ENCODE measurements at places on chromosomes 4 and X. TPM values are rescaled to one million over a fixed set of nuclear protein-coding genes. Genes with fewer than 3 reads are reported as not detected.

DNA sequence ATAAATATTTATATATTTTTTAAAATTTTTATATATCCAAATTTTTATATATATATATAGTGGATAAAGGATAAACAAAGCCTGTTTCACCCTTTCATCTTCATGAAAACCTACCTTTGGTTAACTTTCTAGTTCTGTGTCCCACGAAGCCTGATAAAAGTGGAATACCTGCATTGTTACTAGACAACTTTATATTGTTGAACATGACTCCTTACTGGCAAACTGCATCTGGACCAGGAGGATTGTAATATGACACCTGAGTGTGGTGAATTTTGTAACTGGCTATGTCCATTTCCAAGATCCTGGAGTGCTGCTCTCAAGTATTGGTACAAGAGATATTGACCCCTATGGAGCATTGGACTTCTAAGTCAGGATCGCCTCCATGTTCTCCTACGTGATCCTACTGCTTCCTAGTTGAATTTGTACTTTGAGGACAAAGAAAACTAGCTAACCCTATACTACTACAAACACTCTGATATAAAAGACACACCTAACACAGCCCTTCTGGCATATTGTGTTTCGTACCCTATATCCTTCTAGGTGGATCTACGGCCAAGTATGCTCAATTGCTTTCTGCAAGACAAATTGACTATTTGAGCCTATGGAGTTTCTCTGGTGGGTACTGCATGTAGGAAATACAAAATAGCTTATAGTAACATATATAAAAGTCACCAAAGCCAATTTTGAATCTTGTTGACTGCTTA is 61.3 kb upstream of the PRRG1 start:
- no peak overlapping the region for H3K27ac ChIP-seq
- no peaks in the 10 kb centered on the region for H3K36me3 ChIP-seq
- H3K4me3 ChIP-seq = no peak overlapping the region
- no peaks in the 10 kb centered on the region for H3K4me1 ChIP-seq
- H3K27me3 ChIP-seq = no peaks in the 10 kb centered on the region

- H3K4me1 ChIP-seq = no peaks in the 10 kb centered on the region
- no peak overlapping the region for H3K4me3 ChIP-seq
- H3K27me3 ChIP-seq = no peaks in the 10 kb centered on the region
- no peak overlapping the region for H3K27ac ChIP-seq
Observed at GRCh38 chr4:78477276-78477675, 74.3 kb upstream of the ANXA3 start.

DNA sequence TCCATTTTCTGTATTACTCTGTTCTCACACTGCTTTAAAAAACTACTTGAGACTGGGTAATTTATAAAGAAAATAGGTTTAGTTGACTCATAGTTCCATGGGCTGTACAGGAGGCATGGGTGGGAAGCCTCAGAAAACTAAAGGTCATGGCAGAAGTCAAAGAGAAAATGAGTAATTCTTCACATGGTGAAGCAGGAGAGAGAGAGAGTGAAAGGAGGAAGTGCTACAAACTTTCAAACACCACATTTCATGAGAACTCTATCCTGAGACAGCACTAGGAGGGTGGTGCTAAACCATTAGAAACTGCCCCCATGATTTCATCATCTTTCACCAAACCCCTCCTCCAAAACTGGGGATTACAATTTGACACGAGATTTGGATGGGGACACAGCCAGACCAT is 108.0 kb upstream of the PBDC1 start:
- H3K4me1 ChIP-seq = no peaks in the 10 kb centered on the region
- no peak overlapping the region for H3K27ac ChIP-seq
- no peaks in the 10 kb centered on the region for H3K27me3 ChIP-seq

DNA sequence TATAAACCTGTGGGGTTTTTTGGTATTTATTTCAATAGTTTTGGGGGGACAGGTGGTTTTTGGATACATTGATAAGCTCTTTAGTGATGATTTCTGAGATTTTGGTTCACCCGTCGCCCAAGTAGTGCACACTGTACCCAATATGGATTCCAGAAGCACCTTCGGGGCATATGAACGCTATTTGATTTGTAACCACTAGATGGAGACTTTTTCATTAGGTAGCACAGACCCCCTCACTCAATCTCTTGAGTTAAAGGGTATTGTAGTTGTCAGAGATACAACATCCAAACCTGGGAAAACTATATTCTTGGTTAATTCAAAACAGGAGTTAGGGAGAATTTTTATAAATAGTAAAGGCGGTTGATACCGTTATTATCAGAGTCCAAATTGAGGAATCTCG is 79.8 kb downstream of the SPANXN3 start:
- H3K4me3 ChIP-seq = no peak overlapping the region
- no peaks in the 10 kb centered on the region for H3K36me3 ChIP-seq
- no peak for DNase-seq
- H3K27ac ChIP-seq = no peak overlapping the region
- H3K27me3 ChIP-seq = no peaks in the 10 kb centered on the region
- no peaks in the 10 kb centered on the region for H3K4me1 ChIP-seq

Gene APLN
- not detected for total RNA-seq

DNA sequence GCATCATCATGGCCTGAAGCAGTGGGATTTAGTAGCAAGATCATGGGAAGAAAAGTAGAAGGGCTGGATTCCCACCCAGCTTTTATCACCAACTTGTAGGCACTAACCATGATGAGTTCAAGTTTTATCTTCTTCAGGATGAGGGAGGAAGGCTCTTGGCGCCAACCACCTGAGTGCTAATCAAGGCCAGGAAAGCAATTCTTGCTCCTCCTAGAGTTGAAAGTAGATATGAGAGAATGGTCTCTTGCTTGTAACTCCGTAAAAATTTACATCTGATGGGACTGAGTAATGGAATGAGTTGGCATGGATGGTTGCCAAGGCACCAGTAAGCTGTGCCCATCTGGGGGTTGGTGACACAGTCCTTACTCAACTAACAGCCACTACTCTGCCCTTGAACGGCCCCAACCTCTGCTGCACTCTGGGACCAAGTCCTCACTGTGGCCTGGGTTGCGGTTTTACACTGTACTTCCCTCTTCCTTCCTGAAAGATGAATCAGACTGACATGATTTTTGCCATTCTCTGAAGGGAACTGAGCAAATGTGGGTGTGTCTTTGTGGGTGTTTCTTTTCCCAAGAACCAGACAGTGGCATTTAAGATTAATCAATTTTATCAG is 39.4 kb upstream of the NDP start:
- H3K27me3 ChIP-seq = no peaks in the 10 kb centered on the region
- H3K36me3 ChIP-seq = no peaks in the 10 kb centered on the region
- DNase-seq = no peak
- no peak overlapping the region for H3K4me3 ChIP-seq
- H3K4me1 ChIP-seq = peaks cover 4% of the 10 kb centered on the region

Gene SMIM10L2A
- total RNA-seq = 1.3 TPM

Gene SHROOM4
- not detected for total RNA-seq

DNA sequence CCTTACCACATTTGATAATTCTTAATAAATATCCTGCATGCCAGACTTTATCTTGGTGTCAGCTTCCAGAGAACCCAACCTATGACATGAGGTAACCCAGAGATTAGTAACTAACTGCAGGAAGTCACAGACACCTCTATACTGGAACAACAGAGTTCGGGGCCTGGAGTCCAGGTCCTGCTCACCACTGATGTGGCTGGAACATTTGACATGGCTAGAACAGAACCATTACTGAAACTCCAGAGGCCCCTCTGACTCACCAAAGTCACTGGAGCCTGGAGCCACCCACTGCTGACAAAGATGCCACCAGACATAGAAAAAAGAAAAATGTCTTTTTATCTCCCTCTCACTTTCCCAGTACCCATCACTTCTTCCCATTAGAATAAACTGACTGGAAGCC is 403.7 kb downstream of the MID1IP1 start:
- DNase-seq = peak; percentile 43
- H3K4me3 ChIP-seq = no peak overlapping the region
- no peak overlapping the region for H3K27ac ChIP-seq
- H3K36me3 ChIP-seq = no peaks in the 10 kb centered on the region
- H3K27me3 ChIP-seq = no peaks in the 10 kb centered on the region

GRCh38 chr4:183600189-183600685 is 58.7 kb downstream of the RWDD4 start:
- H3K4me3 ChIP-seq = no peak overlapping the region
- peak; percentile 7 for DNase-seq
- H3K4me1 ChIP-seq = no peaks in the 10 kb centered on the region
- no peaks in the 10 kb centered on the region for H3K27me3 ChIP-seq
- no peak overlapping the region for H3K27ac ChIP-seq

DNA sequence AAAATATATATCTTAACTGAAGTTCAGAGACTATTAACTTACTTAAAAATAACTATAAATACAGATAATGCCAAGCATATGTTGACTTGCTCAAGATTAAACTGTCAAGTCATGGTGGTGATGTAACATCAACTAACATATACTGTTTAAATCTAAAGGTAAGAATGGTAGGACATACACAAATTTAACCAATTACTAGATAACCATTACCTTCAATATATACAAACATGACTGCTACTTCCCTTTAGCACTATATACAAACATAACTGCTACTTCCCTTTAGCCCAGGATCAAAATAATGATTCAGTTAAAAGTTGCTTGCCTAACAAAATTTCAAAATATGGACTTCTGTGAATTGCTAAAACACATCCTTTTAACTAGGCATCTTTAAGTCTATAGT is 14.9 kb downstream of the HNRNPD start:
- H3K4me1 ChIP-seq = peaks cover 58% of the 10 kb centered on the region
- no peak for DNase-seq
- H3K27me3 ChIP-seq = no peaks in the 10 kb centered on the region
- H3K36me3 ChIP-seq = peaks cover 29% of the 10 kb centered on the region
- H3K27ac ChIP-seq = peak overlapping the region; percentile 8

DNA sequence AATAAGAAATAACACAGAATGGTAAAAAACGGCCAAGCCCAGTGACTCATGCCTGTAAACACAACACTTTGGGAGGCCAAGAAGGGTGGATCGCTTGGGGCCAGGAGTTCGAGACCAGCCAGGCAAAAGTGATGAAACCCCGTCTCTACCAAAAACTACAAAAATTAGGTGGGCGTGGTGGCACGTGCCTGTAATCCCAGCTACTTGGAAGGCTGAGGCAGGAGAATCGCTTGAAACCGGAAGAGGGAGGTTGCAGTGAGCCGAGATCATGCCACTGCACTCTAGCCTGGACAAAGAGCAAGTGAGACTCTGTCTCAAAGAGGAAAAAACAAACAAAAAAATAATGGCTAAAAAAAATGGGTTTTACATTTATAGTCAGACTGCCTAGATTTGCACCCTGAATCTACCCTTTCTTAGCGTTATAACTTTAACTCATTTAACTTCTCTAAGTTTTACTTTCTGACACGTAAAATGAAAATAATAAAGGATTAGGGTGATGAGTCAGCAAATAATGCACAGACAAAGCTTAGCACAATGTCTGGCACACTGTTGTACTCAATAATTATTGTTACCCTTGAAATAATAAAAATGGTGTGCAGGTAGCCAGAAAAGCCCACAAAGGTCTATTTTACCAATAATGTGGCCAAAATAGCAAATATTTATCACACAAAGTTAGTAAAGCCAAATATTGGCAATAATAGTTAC is 55.0 kb downstream of the ATP11C start:
- H3K4me1 ChIP-seq = no peaks in the 10 kb centered on the region
- no peak for DNase-seq
- H3K4me3 ChIP-seq = no peak overlapping the region
- H3K36me3 ChIP-seq = no peaks in the 10 kb centered on the region

Gene NWD2
- not detected for total RNA-seq

DNA sequence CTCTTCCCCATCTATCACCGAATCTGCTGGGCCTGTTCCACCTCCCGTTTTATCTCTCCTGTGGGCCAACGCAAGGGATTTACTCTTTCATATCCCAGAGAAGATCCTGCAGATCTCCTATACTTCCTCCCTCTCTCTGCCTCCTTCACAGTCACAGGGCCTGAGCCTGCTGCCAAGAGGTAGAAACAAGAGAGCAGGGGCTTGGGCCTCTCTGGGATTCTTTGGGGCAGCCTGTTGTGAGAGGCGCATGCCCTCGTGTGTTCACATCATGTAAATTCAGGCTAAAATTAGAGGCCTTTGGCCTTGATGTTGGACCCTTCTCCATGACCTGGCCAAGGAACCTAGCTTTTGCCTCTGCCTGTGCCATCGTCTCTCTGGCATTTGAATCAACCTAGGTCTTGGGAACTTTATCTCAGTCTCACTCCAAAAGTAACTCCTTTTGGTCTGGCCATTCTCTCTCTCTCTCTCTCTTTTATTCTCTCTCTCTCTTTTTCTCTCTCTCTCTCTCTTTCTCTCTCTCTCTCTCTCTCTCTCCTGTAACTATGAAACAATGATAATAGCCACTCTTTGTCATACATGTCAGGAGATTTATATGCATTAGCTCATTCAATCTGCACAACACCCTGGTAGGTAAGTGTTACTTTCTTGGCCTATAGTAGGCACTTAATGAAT is 20.0 kb upstream of the EFNB1 start:
- H3K36me3 ChIP-seq = no peaks in the 10 kb centered on the region
- H3K4me3 ChIP-seq = no peak overlapping the region
- no peaks in the 10 kb centered on the region for H3K27me3 ChIP-seq
- H3K27ac ChIP-seq = no peak overlapping the region

- H3K36me3 ChIP-seq = peaks cover 4% of the 10 kb centered on the region
- peak overlapping the region; percentile 71 for H3K27ac ChIP-seq
- peak; percentile 80 for DNase-seq
- H3K27me3 ChIP-seq = no peaks in the 10 kb centered on the region
Observed at GRCh38 chrX:2608638-2609430, 82.3 kb upstream of the CD99 start.

- no peaks in the 10 kb centered on the region for H3K4me1 ChIP-seq
- H3K4me3 ChIP-seq = no peak overlapping the region
- DNase-seq = no peak
- H3K27ac ChIP-seq = no peak overlapping the region
- no peaks in the 10 kb centered on the region for H3K27me3 ChIP-seq
Observed at GRCh38 chr4:109321232-109321631, 18.8 kb upstream of the COL25A1 start.

GRCh38 chr4:4867375-4868039 is 8.0 kb downstream of the MSX1 start:
- no peak overlapping the region for H3K27ac ChIP-seq
- no peaks in the 10 kb centered on the region for H3K36me3 ChIP-seq
- no peak for DNase-seq
- H3K27me3 ChIP-seq = peaks cover 4% of the 10 kb centered on the region

GRCh38 chr4:54843946-54844345 is 186.2 kb downstream of the KIT start:
- no peak overlapping the region for H3K27ac ChIP-seq
- H3K4me3 ChIP-seq = no peak overlapping the region
- no peaks in the 10 kb centered on the region for H3K27me3 ChIP-seq
- no peaks in the 10 kb centered on the region for H3K36me3 ChIP-seq

- no peak overlapping the region for H3K4me3 ChIP-seq
- no peaks in the 10 kb centered on the region for H3K36me3 ChIP-seq
- no peak for DNase-seq
- no peaks in the 10 kb centered on the region for H3K27me3 ChIP-seq
- H3K4me1 ChIP-seq = no peaks in the 10 kb centered on the region
Observed at GRCh38 chr4:4899202-4899925, 39.9 kb downstream of the MSX1 start.

Measured in naive thymus-derived CD4-positive, alpha-beta T cell (primary cell).